ENCODE measurements at places on chromosomes 16 and 17.

DNA sequence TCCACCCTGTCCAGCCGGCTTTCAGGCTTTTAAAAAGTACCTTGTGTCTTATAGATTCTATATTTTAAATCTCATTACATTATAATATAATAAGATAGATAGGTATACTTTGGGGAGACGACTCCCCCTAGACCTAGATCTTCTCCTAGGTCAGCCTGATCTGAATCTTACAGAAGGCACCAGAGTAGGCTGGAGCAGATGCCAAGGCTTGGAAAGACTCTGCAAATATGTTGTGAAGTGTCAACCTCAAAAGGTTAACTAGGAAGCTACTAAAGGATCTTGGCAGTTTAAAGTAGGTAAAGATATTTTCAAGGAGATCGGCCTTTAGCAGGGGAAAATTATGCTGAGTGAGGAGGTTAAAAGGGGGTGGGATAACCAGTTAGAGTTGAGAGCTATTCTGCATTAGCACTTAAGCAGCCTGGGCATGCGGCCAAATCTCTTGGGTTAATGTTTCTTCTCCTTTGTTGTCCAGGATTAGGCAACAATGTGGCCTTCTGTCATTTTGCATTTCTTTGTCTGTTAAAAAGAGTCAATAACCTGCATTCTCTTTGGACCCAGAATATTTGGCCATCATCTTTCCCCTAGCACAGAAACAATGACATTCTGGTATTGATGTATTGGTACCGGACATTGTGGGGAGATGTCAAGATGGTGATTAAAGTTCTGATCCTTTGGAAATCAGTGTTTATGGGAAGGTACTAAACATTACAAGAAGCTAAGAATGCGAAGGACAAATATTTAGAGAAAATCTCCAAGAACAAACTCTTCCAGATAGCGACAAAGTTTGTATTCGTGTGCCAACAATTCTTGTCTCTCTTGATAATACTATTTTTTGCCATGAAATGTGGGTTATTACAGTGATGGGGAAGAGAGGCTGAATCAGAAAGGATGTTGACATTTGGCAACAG lies 51.2 kb upstream of the DHX40 start:
- DNase-seq: peak; percentile 86

- no peak for DNase-seq
Measured at GRCh38 chr16:79296491-79296890, 304.0 kb downstream of the MAF start.

DNA sequence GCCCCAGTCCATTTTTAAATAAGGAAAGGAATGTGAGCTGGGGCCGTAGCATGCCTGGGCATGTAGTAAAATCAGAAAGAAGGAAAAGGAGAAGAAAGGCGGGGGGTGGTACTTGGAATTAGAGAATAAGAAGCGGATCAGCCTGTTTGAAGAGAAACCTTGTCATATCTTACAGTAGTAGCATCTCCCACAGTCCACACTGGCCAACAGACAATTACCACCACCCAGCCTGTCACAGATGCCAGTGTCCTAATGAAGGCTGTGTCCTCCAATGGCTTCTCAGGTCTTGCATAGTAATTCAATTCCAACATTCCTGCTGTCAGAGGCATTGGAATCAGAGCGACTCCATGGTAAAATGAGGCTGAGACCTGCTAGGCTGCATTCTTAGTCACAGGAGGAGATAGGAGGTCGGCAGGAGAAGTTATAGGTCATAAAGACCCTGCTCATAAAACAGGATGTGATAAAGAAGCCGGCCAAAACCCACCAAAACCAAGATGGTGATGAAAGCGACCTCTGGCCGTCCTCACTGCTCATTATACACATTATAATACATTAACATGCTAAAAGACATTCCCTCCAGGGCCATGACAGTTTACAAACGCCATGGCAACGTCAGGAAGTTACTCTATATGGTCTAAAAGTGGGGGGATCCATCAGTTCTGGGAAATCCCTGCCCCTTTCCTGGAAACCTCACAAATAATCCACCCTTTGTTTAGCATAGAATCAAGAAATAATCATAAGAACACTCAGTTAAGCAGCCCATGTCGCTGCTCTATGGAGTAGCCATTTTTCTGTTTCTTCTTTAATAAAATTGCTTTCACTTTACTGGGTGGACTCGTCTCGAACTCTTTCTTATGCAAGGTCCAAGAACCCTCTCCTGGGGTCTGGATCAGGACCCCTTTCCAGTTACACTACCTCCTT lies 9.6 kb upstream of the AKAP10 start:
- no peak for DNase-seq

- DNase-seq: no peak
Measured at GRCh38 chr17:63132459-63132911, 166.4 kb downstream of the TANC2 start.

DNA sequence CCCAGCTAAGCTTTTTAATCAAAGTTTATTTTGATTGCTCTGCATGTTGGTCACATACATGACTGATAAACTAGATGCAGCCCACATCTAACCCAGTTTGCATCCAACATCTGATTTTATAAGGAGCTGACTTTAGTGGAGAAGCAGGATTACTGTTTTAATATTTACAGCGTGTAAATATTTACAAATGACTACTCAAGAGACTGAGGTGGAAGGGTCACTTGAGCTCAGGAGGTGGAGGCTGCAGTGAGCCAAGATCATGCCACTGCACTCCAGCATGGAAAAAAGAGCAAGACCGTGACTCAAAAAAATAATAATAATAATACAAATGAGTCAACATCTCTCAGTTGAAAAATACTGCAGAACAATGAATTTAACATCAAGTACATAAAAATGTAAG lies 50.8 kb downstream of the PARN start:
- no peak for DNase-seq

DNA sequence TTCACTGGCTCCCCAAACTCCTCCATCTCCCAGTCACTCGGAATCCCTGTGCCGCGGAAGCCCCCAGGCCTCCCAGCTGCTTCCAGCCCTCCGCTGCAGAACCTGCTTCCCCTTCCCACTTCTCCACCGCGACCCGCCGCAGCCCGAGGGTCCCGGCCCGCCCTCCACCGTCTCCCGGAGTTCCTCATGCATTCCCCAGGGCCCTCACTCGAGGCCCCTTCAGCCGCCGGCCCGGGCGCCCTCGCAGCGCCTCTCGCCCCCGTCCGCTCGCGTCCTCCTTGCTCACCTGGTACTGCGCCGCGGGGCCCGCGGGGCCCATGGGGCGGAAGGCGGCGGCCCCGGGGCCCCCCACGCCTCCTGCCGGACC lies 329 bp downstream of the SMARCD2 start:
- no peak for DNase-seq

DNA sequence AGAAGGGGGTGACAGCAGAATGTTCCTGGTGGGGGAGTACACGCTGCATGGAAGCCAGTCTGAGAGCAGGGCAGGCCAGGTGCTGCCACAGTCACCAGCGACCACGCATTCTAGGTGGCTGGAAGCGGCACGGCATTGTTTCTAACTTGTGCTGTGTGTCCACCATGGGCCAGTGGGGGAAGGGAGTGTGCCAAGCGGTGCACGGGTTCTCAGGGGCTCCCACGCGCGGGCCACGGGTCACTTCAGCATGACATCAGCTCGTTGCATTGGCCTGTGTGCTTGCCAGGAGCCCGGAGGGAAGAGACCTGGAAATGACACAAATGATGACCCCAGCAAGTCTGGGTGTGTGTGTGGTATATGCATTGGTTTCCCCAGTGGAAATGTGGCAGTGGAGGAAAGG lies 164.9 kb upstream of the PLCG2 start:
- DNase-seq: no peak

DNA sequence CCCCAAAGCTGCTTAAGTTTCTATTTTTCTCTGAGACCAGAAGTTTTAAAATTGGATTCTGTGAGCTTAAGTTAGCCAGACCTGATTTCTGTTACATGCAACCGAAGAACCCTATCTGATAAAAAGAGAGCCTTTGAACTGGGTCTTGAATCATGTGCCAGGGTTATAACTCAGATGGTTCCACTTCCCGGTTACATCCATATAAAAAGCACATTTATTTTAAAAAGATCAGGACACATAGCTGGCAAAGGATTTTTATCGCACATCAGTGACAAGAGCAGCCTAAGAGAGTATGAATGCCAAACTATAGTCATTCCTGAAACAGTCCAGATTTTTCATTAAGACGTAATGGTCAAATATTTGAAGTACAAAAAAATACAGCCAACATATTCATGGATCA lies 32.5 kb upstream of the CLEC3A start:
- no peak for DNase-seq

DNA sequence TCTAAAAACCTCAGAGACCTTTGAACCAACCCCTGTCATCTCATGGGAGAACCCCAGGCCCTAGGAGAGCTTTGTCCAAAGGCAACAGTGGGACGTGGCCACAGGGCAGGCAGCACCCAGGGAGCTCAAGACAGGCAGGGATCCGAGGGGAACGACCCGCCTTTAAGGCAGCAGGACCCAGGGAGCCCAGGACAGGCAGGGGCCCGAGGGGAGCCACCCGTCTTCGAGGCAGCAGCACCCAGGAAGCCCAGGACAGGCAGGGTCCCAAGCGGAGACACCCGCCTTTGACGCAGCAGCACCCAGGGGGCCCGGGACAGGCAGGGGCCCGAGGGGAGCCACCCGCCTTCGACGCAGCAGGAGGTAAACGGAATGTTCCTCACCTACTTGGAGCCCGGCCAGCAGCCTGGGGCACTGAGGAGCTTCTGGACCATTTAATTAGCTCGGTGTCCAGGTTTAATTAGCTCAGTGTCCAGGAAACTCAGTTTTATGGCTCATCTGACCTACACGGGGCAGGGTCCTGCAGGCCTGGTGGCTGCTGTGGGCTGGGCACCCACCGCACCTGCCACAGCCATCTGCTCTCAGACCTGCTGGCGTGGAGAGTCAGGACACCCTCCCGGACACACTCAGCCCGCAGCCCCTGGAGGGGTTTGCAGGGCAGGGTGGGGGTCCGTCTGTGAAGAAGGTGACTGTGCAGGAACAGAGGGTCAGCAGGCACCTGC lies 24.4 kb downstream of the PIEZO1 start:
- DNase-seq: no peak

- DNase-seq: no peak
Measured at GRCh38 chr17:27623614-27624013, 7.4 kb upstream of the LGALS9 start.

DNA sequence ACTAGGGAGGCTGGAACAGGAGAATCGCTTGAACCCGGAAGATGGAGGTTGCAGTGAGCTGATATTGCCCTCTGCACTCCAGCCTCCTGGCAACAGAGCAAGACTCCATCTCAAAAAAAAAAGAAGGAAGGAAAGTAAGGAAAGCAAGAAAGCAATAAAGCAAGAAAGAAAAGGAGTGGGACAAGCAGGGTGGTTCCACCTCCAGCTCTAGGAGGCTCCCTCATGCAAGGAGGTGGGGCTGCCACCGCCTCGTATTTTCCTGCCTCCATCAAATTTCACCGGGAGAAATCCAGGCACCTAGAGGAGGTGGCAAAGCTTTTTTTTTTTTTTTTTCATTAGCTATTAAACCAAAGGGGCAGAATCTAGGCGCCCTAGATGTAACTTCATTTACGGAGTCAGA lies 1.0 kb downstream of the CYB561 start:
- no peak for DNase-seq

DNA sequence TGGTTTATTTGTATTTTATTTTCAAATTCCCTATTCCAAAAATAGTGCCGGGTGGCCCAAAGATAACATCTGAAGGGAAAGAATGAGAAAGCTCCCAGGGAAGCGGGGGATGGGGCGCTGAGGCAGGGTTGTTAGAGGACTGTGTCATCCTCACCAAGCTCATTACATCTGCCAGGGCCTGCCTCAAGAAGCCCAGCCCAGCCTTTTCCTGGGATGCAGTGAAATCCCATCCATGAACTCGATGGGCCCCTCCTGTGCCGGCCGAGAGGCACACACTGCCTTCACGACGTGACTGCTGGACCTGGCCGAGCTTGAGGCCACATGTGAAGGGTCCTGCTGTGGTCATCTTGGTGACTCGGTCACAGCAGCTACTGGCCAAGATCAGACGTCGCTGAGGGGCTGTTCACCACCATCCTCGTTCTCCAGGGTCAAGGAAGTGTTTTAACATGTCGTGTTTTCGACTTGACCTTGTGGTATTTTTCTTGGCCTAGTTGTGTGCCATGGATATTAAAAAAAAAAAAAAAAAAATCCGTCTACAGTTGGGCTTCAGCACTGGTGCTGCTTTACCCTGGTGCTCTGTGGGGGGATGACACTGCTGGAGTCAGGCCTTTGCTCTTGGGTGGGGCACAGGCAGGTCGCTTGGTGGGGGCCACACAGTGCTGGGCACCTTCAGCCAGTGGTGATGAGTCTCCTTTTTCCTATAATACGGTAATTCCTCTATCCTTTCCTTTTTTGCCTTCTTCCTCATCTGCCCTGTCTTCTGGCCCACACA lies 4.9 kb downstream of the TIMM22 start:
- DNase-seq: no peak

GRCh38 chr16:58503166-58503862 lies 3.4 kb downstream of the NDRG4 start:
- no peak for DNase-seq

- DNase-seq: no peak
Measured at GRCh38 chr16:8816967-8817655, 19.5 kb downstream of the PMM2 start.

DNA sequence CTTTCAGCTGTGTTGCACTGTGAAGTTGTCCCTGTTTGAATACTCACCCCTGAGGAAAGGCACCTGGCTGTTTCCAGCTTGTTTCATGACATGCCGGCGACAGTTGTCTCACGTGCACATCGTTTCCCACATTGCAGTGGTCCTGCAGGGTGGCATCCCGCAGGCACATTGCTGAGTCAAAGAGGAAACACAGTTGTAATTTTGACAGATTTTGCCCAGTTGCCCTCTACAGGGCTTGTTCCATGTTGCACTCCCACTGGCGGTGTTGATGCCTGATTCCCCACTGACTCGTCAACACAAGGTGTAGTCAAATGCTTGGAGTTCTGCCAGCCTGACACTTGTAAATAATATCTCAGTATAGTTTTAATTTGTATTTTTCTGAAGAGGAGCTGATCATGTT lies 23.8 kb downstream of the EPN2 start:
- no peak for DNase-seq

- DNase-seq: no peak
Measured at GRCh38 chr17:81726004-81726403, 13.9 kb downstream of the SLC25A10 start.

- DNase-seq: no peak
Measured at GRCh38 chr16:819336-820043, 19.0 kb upstream of the GNG13 start.

DNA sequence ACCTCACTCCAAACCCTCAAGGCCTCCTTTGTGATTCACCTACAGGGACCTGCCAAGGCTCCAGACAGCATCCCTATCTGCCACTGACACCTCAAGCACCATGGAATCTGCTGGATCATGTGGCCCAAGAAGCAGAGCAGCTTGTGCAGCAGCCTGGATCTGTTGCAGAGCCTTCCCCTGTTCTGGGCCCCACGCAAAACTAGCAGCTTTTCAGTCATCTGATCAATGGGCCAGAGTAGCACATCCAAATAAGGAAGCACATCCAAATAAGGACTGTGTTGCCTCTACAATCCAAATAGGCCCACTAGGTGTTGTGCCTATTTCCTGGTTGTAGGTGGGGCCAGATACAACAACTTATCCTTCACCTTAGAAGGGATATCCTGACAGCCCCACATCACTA lies 97.1 kb upstream of the GNAO1 start:
- DNase-seq: no peak

GRCh38 chr17:64788286-64789060 lies 126.4 kb upstream of the SMURF2 start:
- DNase-seq: no peak

All from ACHN (cell line).